Myometrial cell (primary cell): ENCODE measurements at places on chromosomes 11 and 22. TPM values are rescaled to one million over a fixed set of nuclear protein-coding genes. Genes with fewer than 3 reads are reported as not detected.

Gene NTM
- total RNA-seq: 2.3 and 4.8 TPM in 2 replicates

Gene ABCC8
- not detected in 2 replicates for total RNA-seq

Gene WBP2NL
- total RNA-seq: 0.18 TPM in 1 of 2 replicates, not detected in the other

Gene NEFH
- total RNA-seq: 0.58 and 0.89 TPM in 2 replicates

Gene DYNC2H1
- 20.7 and 23.1 TPM in 2 replicates for total RNA-seq

Gene C11orf86
- not detected in 2 replicates for total RNA-seq

Gene C22orf15
- 1.1 and 1.2 TPM in 2 replicates for total RNA-seq
